ENCODE measurements at places on chromosomes 7 and 10.

DNA sequence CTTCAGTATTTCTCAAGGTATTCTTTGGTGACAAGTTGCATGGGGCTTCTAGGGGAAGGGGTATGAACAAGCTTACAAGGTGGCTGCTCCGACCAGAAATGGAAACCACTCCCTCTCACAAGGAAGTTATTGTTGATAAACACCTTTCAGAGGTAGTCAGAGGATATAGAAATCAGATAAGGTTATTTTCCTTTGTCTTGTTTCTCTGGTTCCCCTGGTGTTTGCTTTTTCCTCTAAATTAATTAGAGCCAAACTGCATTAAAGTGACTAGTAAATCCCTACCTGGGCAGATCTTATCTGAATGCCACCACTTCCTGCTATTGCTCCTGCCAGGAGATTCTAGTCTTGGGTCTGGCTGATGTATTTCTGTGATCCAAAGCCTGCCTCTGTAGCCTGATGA is 725.4 kb downstream of the INHBA start:
- DNase-seq: no peak

DNA sequence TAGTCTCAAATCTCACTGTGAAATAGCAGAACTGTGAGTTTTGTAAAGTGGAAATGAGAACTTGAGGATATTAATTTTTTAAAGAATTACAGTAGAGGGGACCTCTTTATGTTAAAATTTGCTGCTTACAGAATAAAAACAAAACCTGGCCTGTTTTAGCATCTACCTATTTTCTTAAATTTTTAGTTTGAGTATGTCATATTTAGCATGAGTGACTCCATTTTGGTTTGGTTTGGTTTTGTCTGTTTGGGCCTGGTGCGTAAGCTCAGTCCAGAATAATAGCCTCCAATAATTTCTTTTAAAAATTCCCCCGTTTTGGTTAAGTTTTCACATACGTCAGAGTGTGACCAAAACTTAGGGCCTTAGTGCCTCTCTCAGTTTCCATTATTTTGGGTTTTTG is 152.0 kb upstream of the ZNF92 start:
- DNase-seq: no peak

GRCh38 chr7:31892099-31892829 is 177.9 kb downstream of the PDE1C start:
- no peak for DNase-seq

DNA sequence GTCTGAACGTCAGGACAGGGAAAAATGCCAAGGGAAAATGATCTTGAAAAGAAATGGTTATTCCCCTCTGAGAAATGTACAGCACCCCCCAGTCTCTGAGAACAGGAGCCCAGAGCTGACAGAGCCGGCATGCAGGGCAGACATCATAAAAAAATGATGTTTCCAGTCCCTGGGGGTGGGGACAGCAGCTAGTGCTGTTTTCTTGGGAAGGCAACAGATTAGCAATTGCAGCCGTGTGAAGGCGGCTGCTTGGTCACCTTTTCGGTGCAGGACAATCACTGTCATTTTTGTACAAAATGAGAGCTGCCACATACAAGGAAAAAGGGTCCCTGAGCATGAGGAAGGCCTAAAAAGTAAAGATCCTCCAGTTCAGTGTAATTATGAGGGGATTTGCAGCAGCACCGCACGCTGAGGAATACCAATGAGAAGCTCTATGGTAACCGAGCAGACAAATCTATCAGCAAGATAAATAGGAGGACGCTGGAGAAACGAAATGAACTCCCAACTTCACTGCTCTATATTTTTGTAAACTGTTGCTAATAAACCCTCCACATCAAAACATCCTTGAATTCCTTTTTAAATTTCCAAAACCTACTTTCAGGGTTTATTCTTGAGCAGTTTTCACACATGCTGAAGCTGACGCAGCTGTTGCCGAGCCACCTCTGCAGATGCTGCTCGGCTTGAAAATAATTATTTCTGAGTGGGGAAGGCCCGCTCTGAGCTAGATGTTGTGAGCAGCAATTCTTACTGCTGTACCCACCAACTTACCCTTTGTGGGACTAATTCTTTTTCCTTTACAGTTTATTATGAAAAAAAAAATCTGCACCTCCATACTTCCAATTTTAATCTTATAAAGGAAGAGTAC is 98.2 kb upstream of the NEBL start:
- no peak for DNase-seq

- DNase-seq: no peak
Observed at GRCh38 chr7:129295015-129295423, 70.2 kb downstream of the AHCYL2 start.

DNA sequence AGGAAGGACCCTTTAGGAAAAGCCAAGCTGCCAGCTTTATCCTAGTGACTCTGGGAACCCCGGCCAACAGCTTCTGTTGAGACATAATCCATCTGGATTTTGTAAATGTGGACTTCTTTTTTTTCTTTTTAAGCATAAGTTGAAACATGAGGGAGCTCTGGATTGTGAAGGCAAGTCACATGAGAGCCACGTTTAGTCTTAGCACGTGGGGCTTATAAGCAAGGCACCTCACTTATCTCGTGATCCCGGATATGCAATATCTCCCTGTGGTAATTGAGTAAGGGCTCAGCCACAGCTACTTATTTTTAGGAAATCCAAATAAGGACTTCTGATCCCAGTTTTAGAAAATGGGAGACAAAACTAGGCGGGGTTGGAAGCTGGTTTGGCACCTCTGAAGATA is 111.2 kb upstream of the PTN start:
- DNase-seq: no peak

GRCh38 chr7:37942934-37943610 is 22.6 kb downstream of the EPDR1 start:
- DNase-seq: no peak

GRCh38 chr7:114088470-114088940 is 169.7 kb upstream of the PPP1R3A start:
- no peak for DNase-seq

- DNase-seq: peak; percentile 94
Observed at GRCh38 chr10:73413528-73414229, at the start of gene ANXA7. TSS of gene ANXA7 (minus strand) at chr10:73414058. CDS start at chr10:73400856, 13,202 bp downstream.

DNA sequence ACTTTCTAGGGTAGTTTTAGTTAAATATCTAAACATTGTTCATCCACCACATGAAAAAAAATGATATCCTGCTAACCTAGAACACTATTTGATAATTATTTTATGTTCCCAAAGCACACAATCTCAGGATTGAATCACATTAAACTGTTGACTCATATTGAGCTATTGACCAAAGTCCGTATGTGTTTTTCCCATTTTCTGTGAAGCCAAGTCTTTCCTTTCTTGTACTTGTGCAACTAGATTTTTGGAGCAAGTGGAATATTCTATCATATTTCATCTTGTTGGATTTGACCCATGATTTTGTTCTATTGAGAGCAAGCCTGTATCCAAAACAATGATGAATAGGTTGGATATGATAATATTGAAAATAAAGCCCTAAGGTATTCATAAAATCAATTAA is 164.6 kb downstream of the SKAP2 start:
- no peak for DNase-seq

DNA sequence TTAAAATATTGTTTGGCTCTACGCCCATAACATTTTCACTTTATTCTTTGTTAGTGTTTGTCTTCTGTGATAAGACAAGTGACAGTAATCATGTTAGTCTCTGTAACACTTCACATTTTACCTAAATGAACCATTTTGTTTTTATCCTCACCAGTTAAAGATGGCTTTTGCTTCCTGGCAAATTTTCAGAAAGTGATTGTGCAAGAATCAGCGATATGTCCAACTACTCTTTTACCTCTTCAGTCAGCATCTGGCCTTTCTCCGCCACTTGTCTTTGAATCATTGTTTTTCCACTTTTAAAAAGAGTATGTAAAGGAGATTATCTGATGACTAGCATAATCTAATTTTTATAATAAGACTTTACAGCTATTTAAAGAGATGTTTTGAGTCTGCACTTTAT is 3.5 kb downstream of the DGKB start:
- no peak for DNase-seq

DNA sequence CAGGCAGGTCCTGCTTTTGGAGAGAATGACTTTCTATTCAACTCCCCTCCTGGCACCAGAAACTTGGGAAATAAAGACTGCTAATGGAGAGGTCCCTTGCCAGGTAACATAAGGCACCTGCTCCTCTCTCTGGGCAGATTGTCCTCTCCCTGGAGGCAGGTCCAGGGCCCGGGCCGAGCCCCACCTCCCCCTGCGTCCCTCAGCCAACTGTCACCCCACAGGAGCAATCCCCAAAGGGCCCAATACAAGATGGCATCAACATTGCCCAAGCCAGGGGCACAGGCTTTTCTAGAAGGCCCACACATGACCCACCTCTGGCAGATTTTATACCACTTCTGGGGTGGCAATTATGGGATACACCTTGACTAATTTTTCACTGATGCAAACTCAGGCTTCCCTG is 145.2 kb downstream of the HERPUD2 start:
- DNase-seq: no peak

- no peak for DNase-seq
Observed at GRCh38 chr10:5484205-5484604, 15.2 kb downstream of the CALML5 start.

DNA sequence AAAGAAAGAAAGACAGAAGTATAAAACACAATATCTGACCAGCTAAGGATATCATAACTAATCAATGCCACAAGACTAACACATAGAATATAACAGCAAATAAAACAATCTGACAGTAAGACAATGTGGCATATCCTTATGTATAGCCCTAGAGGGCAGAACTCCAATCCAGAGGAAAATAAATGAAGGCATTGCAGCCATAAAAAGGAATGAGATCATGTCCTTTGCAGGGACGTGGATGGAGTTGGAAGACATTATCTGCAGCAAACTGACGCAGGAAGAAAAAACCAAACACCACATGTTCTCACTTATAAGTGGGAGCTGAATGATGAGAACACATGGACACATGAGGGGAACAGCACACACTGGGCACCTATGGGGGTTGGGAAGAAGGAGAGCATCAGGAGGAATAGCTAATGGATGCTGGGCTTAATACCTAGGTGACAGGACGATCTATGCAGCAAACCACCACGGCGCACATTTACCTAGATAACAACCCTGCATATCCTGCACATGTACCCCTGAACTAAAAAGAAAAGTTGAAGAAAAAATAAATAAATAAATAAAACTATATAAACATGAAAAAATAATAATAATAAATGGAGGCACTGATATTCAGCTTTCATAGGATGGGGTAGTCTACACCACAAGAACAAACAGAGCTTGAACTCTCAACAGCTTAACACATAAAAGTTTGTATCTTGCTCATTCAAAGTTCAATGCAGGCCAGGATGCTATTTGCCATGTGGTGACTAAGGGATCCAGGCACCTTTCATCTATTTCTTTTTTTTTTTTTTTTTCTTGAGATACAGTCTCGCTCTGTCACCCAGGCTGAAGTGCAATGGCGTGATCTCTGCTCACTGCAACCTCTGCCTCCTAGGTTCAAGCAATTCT is 66.1 kb upstream of the KAT6B start:
- no peak for DNase-seq

DNA sequence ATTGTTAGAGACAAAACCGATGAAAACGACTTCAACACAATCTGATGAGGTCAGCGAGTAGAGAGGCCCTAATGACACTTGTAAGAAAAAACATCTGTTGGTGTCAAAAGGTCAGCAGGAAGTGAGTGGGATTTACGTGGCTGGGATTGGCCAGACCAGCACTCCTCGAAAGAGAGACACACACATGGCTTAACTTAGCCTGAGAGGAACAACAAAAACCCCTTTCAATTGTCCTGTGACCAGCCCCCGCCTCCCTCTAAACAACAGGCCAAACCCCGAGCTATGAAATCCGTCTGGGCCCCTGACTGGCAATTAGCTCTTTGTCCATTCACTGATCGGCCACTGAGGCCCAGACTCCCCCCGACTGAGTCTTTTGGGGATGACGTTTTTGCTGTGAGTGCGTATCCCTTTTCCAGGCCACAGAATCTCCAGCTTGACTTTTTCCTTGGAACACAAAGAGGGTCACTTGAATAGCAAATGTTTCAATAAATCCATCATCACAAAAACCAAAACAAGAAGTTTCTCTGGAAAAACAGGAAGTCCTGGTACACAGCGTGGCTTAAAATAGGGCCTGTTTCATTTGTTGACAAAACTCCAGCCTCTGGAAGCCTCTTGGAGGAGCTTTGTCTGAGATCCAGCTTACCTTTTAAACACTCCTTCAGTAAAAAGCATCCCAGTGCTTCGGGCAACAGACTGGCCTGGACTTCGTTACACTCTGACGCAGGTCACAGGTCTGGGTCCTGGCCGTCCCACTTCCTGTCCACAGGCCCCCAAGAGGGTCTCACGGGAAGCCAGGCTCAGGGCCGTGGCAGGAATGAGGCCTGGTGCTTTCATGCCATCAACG is 103.0 kb downstream of the CTBP2 start:
- no peak for DNase-seq

DNA sequence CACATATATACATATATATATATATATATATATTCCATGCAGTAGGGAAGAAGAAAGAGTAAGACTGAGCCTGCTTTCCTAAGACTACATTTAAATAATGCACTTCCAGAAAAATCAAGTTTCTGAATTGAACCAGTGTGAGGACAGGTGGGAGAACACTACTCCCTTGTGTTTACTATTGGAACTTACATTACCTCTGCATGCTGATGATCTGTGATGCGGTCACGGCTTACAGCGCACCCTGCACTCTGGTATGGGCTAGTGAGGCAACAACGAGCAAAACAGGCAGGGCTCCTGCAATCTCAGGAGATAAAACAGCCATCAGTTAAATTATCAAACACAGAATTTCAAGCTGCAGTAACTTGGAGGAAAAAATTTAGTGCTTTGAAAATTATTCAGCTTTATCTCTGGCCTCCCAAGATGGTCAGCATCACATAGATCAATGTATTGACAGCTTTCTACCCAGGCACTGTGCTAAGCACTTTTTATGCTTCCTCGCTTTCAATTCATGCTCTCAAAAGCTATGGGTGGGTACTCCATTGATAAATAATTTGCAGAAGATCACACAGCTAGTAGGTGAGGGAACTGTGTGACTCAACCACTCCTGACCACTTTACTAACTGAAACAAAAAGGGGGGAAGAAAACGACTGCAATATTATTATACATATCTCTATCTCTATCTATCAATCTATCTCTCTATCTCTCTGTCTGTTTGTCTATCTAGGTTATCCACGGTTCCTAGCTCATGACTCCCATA is 20.5 kb upstream of the SLC16A12 start:
- DNase-seq: no peak

DNA sequence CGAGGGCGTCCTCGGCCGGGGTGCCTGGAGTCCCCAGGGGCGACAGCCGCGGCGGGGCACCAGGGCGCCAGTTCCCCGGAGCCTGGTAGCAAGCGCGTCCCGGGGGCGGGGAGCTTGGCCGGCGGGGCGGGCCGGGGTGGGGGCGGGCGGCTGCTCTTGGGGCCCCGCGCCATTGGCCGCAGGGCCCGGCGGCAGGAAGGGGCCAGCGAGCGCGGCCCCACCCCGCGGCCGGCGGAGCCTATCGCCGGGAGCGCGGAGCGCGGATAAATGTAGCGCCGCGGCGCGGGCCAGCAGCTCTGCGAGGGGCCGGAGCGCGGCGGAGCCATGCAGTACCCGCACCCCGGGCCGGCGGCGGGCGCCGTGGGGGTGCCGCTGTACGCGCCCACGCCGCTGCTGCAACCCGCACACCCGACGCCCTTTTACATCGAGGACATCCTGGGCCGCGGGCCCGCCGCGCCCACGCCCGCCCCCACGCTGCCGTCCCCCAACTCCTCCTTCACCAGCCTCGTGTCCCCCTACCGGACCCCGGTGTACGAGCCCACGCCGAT is at the start of gene HHEX:
TSS of gene HHEX (plus strand) at position 293 of the 548 bp plus-strand sequence. CDS start at position 325, 32 bp downstream.
- DNase-seq: peak; percentile 13

GRCh38 chr7:30887464-30887872 is 24.2 kb upstream of the AQP1 start:
- DNase-seq: no peak

GRCh38 chr10:104559935-104560334 is 81.2 kb upstream of the SORCS3 start:
- DNase-seq: no peak

GRCh38 chr7:3274131-3274530 is 26.9 kb upstream of the SDK1 start:
- no peak for DNase-seq
